ENCODE measurements at places on chromosomes 7 and 10. TPM values are rescaled to one million over a fixed set of nuclear protein-coding genes. Genes with fewer than 3 reads are reported as not detected.

- DNase-seq, result no peak
These were observed 21.5 kb upstream of the AKR1B10 start for GRCh38 chr7:134505856-134506255.

- no peak for DNase-seq
These were observed 5.5 kb upstream of the NAMPT start for GRCh38 chr7:106290319-106290718.

CYP2C19 gene
- total RNA-seq, result not detected

GIMAP5 gene
- not detected for total RNA-seq

DNA sequence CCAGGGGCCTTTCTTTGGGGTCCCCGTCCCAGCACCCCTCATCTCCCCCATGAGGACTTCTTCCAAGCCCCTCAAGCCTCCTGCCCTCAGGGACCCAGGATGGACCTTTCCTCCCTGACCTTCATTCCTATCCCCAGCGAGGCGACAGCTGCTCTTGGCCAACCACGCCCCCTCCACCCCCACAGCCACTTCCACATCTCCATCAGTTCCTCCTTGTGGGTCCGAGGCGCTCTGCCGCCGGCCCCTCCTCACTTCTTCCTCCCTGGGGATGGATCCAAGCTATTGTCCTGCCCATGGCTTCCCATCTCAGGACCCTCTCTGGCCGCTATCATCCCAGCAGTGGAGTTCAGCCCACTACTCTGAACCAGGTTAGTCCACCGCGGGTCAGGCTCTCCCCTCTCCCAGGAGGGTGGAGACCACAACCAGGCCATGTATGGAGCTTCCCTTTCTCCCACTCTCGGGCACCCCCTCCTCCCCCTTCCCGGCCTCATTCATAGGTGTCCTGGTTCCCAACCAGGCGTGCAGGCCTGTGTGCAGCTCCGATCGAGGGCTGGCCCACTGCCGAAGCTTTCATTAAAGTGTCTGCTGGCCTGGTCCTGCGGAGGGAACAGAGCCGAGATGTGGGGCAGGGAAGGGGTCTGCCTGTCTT lies 1.7 kb upstream of the SH2B2 start:
- DNase-seq, result peak; percentile 56

DNA sequence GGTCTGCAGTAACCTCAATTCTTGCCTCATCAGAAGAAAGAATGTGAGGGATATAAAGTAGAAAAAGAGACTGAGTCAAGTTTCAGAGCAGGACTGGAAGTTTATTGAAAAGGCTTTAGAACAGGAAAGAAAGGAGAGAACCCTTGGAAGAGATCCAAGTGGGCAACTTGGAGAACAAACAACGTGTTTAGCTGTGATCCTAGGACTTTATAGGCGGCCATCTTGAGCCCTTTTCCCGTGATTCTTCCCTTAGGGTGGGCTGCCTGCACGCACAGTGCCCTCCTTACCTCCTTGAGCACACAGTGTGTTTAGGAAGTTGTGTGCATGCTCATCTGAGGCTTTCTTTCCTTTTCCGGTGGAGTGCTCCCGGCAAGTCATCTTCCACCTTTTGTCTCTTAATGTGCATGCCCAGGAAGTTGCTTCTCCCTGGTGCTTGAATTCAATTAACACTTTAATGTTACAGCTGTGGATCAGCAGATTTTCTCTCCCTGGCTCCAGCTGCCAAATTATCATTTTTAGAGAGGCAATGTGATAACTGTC lies 59.8 kb downstream of the ENTPD1 start:
- DNase-seq, result no peak
